ENCODE measurements at places on chromosomes 1 and 21.

DNA sequence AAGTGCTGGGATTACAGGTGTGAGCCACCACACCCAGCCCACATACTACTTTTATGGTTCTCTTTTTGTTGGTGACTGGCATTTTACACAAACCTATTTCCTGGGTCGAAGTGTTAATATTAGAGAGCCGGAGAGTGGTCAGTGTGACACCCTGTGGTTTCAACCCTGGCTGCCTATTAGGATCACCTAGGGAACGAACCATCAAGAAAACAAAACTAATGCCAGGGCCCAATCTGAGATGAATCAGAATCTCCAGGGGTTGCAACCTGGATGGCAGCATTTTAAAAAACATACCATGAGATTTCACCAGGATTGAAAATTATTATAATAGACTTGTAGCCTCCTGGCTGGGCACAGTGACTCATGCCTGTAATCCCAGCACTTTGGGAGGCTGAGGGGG is 6.1 kb downstream of the MRPS21 start:
- DNase-seq, result no peak

DNA sequence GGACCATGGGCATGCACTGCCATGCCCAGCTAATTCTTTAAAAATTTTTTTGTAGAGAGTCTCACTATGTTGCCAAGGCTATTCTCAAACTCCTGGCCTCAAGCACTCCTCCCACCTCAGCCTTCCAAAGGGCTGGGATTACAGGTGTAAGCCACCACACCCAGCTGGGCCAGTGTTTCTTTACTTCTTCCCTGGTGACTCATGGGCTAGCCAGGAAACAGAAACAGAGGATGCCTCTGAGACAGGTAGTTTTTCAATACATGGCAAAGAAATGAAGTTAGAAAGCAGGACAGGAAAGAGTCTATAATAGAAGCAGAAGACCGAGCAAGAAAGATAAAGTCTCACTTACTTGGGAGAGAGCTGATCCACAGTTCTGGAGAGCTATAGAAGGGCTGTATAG is 7.6 kb upstream of the C1orf74 start:
- no peak for DNase-seq

- no peak for DNase-seq
Measured at GRCh38 chr1:6075748-6076147, 30.1 kb downstream of the KCNAB2 start.

GRCh38 chr21:36751383-36751782 is 52.5 kb downstream of the SIM2 start:
- no peak for DNase-seq

GRCh38 chr1:110242731-110243130 is 32.6 kb downstream of the KCNC4 start:
- no peak for DNase-seq

- DNase-seq, result no peak
Measured at GRCh38 chr1:2299131-2299627, 71.1 kb downstream of the SKI start.

Measured in NCI-H526 (cell line).